Neuronal stem cell (in vitro differentiated cells): ENCODE measurements at places on chromosomes 6 and 20.
A peak's percentile ranks its signal among the peaks of the same experiment; 100 is the strongest.

DNA sequence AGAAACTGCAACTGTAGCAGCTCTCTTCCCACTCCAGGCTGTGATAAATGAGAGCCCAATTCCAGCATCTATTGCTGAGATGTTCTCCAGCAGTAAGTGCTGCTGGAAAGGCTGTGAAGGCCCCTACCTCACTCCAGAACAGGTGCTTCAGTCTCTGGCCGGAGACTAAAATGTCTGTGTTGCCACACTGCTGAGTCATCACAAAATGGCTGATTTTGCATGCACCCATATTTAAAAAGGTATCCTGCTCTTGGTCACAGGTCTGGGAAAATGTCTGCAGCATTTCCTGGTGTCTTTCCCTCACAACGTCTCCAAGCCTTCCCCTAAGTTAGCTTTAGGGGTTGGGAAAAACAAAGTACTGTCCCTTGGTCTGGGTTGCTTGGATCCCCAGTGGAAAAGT is 95.1 kb downstream of the TPBG start:
- no peak for DNase-seq
- no peaks in the 10 kb centered on the region for H3K36me3 ChIP-seq
- no peak overlapping the region for H3K4me3 ChIP-seq
- H3K4me1 ChIP-seq, result no peaks in the 10 kb centered on the region
- no peaks in the 10 kb centered on the region for H3K27me3 ChIP-seq
- no peak overlapping the region for H3K27ac ChIP-seq

GRCh38 chr6:138507977-138508675 is 8.8 kb upstream of the NHSL1 start:
- peaks cover 14% of the 10 kb centered on the region for H3K4me1 ChIP-seq
- H3K27me3 ChIP-seq, result no peaks in the 10 kb centered on the region
- H3K27ac ChIP-seq, result no peak overlapping the region

DNA sequence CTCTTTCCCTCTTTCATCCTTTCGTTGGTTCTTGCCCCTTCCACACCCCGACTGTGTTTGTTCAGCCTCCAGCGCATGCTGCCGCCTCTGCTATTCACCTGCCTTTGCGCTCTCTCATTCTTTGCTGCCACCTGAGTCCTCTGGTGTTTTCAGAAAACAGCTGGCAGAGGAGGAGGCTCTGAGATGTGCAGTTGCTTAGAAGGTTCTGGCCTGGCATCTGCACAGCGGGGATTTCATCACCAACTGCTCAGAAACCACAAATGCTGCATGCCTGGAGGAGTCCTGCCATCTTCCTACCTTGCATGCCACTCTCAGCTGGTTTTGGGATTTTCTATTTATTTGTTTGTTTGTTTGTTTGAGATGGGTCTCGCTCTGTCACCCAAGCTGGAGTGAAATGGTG is 39.2 kb upstream of the CLDN20 start:
- no peaks in the 10 kb centered on the region for H3K4me1 ChIP-seq
- no peak overlapping the region for H3K27ac ChIP-seq
- no peaks in the 10 kb centered on the region for H3K36me3 ChIP-seq
- no peak for DNase-seq

- DNase-seq, result no peak
- no peak overlapping the region for H3K27ac ChIP-seq
- H3K4me3 ChIP-seq, result no peak overlapping the region
- peaks cover 4% of the 10 kb centered on the region for H3K4me1 ChIP-seq
Measured at GRCh38 chr6:110596354-110596753, 119.9 kb upstream of the SLC22A16 start.

DNA sequence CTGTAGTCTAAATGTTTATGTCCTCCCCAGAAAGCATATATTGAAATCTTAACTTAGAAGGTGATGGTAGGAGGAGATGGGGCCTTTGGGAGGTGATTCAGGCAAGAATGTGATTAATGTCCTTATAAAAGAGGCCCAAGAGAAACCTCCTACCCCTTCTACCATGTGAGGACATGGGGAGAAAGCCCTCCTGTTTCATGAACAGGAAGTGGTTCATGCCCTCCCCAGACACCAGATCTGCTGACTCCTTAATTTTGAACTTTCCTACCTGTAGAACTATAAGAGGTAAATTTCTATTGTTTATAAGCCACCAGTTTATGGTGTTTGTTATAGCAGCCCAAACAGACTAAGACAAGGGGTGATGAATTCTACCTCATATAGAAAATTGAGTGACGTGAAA is 8.7 kb upstream of the ECT2L start:
- no peak overlapping the region for H3K4me3 ChIP-seq
- no peak for DNase-seq
- H3K27ac ChIP-seq, result no peak overlapping the region
- no peaks in the 10 kb centered on the region for H3K27me3 ChIP-seq
- H3K4me1 ChIP-seq, result no peaks in the 10 kb centered on the region

- H3K36me3 ChIP-seq, result no peaks in the 10 kb centered on the region
- H3K27ac ChIP-seq, result no peak within 1 kb of the TSS
- peaks cover 3% of the 10 kb centered on the region for H3K4me1 ChIP-seq
- peak; percentile 27 for DNase-seq
- H3K27me3 ChIP-seq, result peaks cover 69% of the 10 kb centered on the region
Measured at GRCh38 chr20:59603781-59604541, at the start of gene PHACTR3. PHACTR3 (plus strand) TSS chr20:59604540; CDS start chr20:59605015, 475 bp downstream.

GRCh38 chr6:74597266-74597665 is 608.6 kb downstream of the COL12A1 start:
- DNase-seq, result no peak
- H3K27me3 ChIP-seq, result no peaks in the 10 kb centered on the region
- no peak overlapping the region for H3K4me3 ChIP-seq
- no peak overlapping the region for H3K27ac ChIP-seq

DNA sequence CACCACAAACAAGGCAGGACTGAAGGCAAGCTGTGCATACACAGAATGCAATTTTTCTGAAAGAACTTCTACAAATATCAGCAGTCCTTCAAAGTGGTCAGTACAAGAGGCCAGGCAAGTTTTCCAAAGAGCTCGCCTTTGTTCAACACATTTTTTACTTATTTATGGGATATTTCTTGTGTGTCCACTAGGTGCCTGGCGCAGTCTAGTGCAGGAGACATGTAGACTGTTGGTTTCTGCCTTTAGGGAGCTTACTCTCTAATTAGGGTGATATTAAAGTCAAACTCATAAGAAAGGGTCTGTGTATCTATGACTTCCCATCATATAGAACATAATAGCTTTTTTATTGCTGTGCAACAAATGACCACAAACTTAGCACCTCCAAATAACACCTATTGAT is 21.2 kb upstream of the VEGFA start:
- DNase-seq, result no peak
- no peak overlapping the region for H3K4me3 ChIP-seq
- no peaks in the 10 kb centered on the region for H3K36me3 ChIP-seq
- peaks cover 12% of the 10 kb centered on the region for H3K4me1 ChIP-seq
- H3K27ac ChIP-seq, result no peak overlapping the region
